ENCODE measurements at places on chromosomes 7 and 10.

DNA sequence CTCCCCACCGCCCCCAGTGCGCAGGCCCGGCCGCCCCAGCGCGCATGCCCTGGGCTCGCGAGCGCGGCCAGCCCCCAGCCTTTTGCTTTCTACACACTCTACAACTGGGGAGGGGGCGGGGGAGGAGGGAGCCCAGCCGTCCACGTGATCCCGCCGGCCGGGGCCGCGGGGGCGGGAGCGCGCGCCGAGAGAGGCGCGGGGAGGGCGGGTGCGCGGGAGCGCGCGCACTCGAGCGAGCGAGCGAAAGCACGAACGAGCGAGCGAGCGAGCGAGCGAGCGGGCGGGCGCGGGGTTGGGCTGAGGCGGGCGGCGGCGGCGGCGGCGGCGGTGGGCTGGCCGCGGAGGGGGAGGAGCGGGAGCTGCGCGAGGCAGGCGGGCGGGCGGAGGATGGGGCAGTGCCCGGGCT lies at the start of gene AUTS2:
AUTS2 (plus strand) TSS at position 395 of the 406 bp plus-strand sequence. CDS start 1,179 bp downstream, outside the sequence.
- DNase-seq: peak; percentile 64

GRCh38 chr10:121240011-121240410 lies 358.2 kb downstream of the FGFR2 start:
- no peak for DNase-seq

- DNase-seq: no peak
Measured at GRCh38 chr7:130021105-130021834, 29.9 kb downstream of the ZC3HC1 start.

DNA sequence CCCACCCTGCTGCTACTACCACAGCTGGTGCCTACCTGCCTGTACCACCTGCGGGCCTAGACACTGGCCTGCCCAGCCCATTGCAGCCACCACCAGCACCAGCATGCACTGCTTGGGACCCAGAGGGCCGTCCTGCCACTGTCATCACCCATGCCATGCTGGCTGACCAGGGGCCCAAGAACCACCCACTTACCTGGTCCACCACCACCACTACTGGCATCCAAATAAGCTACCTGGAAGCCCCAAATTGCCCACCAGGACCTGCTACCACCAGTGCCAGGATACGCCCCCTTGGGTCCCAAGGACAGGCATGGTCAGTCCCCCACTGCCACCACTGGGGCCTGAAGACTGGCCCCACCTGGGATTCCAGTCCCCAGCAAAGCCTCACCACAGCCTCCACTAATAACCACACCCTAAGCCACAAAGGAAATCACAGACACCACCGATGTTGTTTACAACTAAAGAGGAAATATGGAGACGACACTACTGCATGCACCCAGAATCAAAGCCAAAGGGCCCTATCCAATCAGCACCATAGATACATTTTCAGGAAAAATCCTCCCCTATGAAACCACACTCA lies 70.5 kb upstream of the DIP2C start:
- DNase-seq: no peak

- DNase-seq: no peak
Measured at GRCh38 chr10:95221124-95221523, 27.1 kb downstream of the ACSM6 start.

DNA sequence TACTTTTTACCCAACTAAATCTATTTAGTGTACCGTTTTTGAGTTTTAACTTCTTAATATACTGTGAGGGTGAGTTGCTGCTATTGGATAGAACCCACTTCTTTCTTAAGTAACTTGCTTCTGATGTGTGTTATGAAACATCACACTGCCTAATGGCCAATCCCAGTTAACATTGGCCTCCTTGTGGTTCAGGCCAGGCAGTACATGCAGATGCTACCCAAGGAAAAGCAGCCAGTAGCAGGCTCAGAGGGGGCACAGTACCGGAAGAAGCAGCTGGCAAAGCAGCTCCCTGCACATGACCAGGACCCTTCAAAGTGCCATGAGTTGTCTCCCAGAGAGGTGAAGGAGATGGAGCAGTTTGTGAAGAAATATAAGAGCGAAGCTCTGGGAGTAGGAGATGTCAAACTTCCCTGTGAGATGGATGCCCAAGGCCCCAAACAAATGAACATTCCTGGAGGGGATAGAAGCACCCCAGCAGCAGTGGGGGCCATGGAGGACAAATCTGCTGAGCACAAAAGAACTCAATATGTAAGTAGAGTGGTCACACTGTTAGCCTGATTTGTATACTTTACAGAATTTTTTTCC lies 39.7 kb downstream of the TES start:
- no peak for DNase-seq

DNA sequence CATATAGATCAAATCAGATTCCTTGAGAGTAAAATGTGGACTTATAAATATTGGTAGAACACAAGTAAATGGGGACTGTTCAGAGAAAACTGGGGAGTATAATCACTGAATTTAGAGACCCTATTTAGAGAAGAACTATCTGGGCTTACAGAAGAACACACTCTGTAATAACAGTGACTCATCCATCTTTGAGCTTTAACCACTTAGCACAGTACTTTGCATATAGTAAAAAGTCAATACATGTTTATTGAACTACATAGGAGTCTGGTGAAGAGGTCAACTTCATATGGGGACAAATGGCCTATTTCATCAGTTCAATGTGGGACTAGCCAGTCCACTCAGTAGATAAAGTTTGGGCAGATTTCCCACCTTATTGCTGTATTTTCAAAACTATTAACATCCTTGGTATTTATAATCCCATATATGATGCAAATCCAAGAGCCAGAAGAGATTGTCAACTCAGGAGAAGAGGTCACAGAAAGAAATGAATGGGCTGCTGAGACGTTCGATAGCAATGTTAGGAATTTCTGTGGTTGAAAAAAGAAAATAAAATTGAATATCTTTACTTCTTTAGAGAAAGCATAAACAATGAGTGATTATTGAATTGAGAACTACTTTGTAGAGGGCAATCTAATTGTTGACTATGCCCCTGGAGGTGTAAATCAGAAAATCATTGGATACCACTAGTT lies 119.3 kb upstream of the CACNA2D1 start:
- no peak for DNase-seq

- no peak for DNase-seq
Measured at GRCh38 chr10:49621561-49621960, 7.7 kb downstream of the CHAT start.

DNA sequence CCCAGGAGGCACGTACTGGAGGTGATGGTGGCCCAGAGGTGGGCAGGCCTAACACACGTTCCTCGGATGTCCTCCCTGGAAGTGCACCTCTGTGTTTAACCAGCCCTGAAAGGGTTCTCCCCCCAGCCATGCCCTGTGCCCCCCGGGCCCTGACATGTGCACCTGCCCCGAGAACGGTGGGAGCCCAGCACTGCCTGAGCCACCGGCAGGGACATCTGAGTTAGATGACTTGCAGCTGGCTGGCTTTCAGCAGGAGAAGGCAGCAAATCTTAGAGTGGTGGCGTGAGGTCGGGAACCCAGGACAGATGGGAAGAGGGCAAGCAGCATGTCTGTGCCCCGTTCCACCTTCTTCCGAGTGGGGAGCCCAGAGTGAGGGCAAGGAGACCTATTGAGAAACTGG lies 291.8 kb downstream of the TCERG1L start:
- no peak for DNase-seq

GRCh38 chr7:34928052-34928451 lies 109.2 kb downstream of the DPY19L1 start:
- peak; percentile 2 for DNase-seq

- DNase-seq: peak; percentile 35
Measured at GRCh38 chr7:128361411-128362379, at the start of gene PRRT4. TSS of gene PRRT4 (minus strand) at chr7:128361690.

DNA sequence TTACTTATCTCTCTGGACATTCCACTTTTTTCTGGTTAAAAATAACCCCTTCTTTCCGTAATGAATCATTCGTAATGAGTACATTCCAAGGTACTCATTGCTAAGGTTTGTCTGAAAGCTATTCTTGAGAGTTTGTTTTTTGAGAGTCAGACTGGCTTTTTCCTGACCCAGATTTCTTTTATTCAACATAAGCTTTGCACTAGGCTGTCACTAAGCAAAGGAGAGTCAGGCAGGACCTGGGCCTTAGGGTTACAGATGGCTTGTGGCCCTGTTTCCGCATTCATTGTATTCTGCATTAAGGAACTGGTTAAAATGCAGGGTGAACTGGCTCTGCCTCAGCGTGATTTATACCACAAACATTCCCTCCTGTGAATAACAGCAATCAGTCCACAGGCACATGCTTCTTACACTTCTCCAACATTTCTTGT lies 84.1 kb downstream of the POM121L12 start:
- no peak for DNase-seq

GRCh38 chr7:131157530-131158243 lies 170.0 kb upstream of the MKLN1 start:
- no peak for DNase-seq

DNA sequence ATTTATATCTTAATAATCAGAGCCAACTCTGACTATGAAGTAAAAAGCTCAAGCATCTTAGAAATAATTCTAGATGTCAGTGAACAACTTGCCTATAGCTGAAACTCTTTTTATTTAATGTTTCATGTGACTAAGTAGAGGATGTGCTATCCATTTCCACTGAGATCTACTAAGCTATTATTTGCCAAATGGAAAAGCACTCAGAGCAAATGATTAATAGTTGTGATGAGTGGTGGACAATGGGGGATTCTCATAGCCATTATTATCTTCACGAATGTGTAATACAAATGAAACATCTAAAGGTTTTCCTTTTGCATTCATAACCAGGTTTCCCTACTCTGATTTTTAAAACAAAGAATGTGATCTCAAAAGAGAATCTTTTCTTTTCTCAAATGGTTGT lies 126.6 kb upstream of the GNAI1 start:
- no peak for DNase-seq

GRCh38 chr7:2800931-2801688 lies 43.0 kb downstream of the GNA12 start:
- no peak for DNase-seq

- no peak for DNase-seq
Measured at GRCh38 chr7:156768698-156769472, 124.1 kb downstream of the LMBR1 start.

GRCh38 chr7:1993776-1994740 lies 238.7 kb downstream of the MAD1L1 start:
- no peak for DNase-seq

- peak; percentile 41 for DNase-seq
Measured at GRCh38 chr7:80945976-80946375, 27.1 kb upstream of the SEMA3C start.

DNA sequence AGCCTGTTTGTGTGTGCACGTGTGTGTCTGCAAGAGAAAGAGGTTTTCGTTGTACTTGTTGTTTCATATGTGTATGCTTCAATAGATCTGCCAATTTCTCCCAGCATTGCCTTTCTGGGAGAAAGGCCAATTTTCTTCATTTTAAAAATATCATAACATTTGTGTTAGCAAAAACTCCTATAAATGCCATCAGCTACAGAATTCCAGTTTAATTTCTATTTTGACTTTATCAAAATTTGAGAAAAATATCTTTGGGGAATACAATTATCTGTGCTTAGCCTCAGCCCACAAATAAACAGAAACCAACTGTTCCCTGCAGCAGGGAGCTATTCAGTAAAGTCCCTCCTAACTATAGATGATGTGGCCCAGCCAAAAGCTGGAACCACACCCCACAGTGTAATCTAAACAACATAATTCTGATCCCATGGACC lies 68.3 kb upstream of the MGMT start:
- DNase-seq: no peak

DNA sequence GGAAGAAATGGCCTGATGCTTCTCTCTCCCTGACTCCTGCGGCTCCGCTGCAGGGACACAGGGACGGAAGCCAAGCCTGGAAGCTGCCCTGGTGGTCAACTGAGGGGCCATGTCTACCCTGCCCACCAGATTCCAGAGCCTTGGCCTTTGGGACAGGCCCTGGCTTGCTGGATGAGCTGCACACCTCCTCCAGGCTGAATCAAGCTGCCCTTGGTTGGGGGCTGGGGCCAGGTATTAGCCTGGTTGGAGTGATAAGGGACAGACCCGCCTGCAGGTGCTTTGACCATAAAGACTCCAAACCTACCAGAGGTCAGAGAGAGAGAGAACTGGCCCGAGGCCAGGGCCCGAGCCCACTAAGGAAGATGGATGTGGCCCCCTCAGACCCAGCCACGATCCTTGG lies 30.1 kb downstream of the CRHR2 start:
- no peak for DNase-seq

DNA sequence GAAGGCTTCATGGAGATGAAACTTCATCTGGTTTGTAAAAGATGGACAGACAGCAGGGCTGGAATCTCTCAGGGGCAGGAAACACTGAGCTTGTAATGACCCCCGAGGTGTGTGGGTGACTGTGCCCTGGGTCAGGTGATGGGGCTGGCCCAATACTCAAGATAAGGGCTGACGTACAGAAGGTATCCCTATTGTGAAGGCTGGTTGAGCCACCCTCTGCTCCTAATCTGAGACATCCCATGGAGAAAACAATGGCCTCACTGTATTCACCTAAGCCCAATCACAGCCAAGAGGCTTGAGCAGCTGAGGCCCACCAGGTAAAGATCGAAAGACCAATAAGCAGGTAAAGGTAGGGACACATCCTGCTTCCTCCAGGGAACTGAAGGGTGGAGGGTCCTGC lies 34.8 kb upstream of the NUB1 start:
- DNase-seq: no peak

GRCh38 chr10:788796-789748 lies 99.6 kb upstream of the DIP2C start:
- peak; percentile 69 for DNase-seq

All from suppressor macrophage treated with lipopolysaccharide for 4 hours (primary cell).